HAP-1 (cell line): ENCODE measurements at places on chromosomes 5 and 9.

GRCh38 chr9:126248680-126249079, 77.9 kb upstream of the MVB12B start:
- no peak for DNase-seq

- DNase-seq, result no peak
Measured at GRCh38 chr9:105168870-105169319, 75.6 kb upstream of the SLC44A1 start.

DNA sequence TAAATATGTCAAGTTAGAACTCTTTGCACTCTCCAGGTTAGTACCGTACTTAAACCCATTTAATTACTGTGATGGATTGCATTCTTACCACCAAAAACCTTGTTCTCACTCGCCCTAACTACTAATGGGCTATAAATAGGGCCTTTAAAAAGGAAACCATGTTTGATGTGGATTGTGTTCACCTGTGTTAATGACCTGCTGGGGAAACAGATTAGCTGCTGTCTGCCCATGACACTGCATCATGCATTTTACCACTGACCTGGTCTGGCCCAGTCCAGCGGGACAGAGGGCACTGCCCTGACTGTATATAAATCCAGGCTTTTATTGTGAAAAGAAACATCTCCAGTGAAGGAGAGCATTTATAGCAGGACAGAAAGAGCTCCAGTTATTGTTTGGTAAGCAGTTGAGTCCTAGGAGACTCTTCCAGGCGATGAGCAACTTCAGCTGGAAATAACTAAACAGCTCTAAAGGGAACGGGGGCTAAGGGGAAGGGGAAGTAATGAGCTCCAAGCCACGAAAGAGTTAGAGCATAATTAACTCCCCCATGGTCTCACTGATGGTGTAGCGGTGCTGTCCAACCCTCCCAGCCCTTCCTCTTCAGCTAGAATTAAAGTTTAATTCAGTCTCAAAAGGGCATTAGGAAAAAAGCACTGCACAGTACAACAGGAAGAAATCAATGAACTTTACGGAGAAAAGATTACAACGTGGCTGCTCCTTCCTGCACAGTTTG, 303.1 kb downstream of the ENC1 start:
- DNase-seq, result no peak

- no peak for DNase-seq
Measured at GRCh38 chr5:32508806-32509805, 64.6 kb upstream of the ZFR start.

- no peak for DNase-seq
Measured at GRCh38 chr5:39755986-39756385, 331.2 kb upstream of the DAB2 start.

DNA sequence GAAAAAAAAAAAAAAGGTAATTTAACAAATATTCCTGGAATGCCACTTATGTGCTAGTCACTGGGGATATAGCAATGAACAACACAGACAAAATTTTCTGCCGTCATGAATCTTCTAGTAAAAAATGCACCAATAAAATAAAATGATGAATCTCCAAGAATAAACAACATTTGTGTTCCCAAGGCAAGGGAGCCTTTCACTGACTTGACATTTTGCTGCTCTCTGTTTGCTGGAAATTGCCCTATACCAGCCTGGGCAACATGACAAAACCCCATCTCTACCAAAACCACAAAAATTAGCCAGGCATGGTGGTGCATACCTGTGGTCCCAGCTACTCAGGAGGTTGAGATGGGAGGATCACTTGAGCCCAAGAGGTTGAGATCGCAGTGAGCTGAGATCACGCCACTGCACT, 64.5 kb upstream of the ERBIN start:
- DNase-seq, result no peak

DNA sequence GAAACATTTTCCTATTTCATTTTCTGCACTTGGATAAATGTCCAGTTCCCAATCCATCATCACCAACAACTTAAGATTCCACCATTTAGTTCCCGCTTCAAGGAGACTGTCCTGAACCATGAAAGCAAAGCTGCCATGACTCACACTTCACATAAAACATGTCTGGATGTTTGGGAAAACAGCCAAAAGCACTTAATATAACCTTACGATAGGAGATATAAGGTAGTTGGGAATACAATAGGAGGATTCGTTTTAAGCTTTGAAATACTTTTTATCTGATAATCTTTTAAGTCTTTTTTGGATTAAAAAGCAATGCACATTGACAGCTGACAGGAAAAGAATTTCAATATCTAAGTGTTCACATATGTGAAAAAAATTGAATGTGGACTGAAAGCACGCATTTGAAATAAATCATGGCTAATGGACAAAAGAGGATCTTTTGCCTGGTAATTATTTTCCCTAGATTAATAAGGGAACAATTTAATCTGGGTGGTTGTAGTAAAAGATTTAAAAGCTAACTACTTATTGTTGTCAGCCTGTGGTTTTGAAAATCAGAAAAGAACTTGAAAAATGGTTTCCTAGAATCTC, 17.3 kb upstream of the TGFBI start:
- DNase-seq, result no peak

- no peak for DNase-seq
Measured at GRCh38 chr9:91231619-91232018, 130.1 kb downstream of the AUH start.

DNA sequence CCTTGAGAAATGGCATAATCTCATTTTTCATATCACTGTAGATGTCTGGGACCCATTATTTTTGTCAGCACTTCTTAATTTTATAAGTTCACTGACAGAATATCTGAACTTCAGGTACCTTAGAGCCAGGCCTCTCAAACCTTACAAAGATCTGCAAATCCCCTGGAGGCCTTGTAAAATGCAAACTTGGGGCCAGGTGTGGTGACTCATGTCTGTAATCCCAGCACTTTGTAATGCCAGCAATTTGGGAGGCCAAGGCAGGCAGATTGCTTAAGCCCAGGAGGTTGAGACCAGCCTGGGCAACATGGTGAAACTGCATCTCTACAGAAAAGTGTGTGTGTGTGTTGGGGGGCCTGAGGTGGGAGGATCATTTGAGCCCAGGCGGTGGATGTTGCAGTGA, 30.8 kb downstream of the RASGRF2 start:
- DNase-seq, result no peak

DNA sequence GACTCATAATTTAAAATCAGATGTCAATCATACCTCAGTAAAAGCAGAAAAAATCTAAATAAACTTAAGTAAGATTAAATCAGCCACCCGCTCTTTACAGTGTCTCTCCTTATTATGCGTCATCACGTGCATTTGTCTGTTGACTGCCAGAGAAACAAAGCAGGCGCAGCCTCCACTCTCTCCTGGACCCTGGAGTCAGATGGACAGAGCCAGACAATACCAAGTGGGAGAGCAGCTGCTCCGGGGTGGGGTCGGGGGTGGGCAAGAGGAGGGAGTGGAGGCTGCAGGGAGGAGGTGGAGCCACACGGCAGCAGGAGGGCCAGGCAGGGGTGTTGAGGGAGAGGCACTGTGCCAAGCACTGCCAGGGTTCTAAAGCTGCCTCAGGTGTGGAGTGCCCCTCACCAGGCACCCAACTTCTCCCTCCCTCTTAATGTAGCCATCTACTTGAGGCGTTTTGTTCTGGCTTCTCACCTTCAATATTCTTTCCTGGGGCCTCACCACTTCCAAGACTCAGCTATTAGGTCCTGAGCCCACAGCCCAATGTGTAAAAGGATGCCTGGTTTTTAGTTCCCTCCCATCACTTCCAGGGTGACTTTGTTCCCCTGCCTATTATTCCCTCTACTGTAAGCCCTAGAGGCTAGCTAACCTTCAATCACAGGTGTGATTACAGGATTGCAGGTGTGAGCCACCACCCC, 96.3 kb downstream of the GLDC start:
- DNase-seq, result peak; percentile 64

DNA sequence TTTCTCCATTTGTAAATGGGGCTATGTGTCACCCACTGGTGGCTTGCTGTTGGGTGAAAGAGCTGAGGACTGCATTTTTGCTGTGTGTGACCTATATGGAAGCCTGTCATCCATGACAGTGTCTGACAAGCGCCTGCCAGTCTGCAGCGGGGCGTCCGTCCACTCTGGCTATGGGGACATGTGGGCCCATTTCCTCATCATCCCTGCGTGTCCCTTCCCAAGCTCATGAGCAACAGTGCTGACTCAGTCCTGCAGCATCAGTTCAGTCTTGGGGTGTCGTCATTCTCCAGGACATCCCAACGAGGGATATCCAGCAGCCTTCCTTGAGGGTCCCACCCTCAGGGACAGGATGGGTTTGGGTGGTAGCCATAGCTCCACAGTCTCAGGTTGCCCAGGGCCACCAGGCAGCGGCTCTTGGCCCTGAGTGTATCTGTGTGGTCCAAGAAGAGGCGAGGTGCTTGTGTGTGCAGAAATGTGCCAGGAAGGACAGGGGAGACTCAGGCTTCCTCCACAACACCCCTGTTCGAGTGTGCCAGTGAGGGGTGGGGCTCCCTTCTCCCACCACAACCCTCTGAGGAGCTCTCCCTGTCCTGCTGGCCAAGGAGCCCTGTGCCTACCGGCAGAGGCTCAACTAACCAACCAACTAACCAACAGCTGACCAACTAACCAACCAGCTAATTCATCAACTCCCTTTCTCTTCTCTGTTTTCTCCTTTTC, 2.1 kb downstream of the FGD3 start:
- DNase-seq, result no peak

DNA sequence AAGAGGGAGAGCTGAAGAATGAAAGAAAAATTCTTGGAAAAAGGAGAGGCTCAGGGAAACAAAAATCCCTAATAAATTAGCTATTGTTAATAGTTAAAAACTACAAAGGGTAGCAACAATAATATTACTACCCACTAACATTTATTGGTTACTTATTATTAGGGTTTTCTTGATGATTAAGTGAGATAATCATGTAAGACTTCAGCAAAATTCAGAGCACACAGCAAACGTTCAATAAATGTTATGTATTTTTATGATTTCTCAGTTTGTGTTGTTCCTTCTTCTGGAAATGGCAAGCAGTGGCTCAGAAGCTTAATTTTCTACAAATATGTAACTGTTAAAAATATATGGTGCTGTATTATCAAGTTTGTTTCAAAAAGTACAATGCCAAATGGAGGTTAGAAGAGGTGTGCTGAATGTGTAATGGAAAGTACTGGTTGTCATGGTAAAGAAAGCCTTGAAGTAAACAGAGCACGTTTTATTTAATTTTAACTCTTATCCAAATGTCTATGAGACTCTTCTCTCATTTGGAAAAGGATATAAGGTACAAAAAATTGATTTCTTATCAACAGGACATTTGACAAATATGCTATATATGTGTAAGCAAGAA, 226.0 kb upstream of the ATP10B start:
- DNase-seq, result no peak

DNA sequence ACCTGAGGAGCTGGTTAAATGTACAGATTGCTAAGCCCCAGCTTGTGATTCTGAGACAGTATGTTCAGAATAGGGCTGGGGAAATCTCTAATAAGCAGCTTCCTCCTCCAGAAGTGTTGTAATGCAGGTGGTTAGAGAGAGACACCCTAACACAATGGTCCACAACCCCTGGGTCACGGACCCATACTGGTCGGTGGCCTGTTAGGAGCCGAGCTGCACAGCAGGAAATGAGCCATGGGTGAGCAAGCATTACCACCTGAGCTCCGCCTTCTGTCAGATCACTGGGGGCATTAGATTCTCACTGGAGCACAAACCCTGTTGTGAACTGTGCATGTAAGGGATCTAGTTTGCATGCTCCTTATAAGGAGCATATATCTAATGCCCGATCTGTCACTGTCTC, 61.8 kb downstream of the SLC36A1 start:
- DNase-seq, result no peak

- no peak for DNase-seq
Measured at GRCh38 chr5:141785711-141786110, 92.5 kb downstream of the PCDH1 start.

DNA sequence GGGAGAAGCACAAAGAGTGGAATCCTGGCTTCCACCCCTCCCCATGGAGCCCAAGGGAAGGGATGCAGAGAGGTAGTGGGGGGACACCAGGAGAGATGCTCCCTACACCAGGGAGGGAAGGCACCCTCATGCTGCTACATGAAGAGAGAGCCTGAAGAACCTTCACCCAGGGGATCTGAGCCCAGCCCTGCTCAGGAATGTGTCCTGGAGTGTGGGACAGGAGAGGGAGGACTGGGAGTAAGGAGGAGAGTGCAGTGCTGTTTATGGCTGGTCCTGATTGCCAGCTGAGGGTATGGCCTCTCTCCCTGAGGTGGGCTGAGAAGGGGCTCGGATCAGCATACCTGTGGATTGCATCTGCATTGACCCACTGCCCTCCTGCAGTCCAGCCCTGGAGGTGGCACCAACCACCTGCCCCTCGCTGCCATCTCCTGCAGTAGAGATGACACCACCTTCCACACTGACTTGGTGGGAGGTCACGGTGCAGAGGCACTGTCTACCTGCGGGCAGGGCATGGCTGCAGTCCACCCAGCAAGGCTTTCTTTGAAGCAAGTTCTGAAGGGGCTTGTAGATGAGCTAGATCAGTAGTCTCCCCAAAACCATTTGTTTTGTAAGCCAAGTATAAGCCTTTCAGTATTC, 114.9 kb upstream of the SLC25A48 start:
- DNase-seq, result no peak

DNA sequence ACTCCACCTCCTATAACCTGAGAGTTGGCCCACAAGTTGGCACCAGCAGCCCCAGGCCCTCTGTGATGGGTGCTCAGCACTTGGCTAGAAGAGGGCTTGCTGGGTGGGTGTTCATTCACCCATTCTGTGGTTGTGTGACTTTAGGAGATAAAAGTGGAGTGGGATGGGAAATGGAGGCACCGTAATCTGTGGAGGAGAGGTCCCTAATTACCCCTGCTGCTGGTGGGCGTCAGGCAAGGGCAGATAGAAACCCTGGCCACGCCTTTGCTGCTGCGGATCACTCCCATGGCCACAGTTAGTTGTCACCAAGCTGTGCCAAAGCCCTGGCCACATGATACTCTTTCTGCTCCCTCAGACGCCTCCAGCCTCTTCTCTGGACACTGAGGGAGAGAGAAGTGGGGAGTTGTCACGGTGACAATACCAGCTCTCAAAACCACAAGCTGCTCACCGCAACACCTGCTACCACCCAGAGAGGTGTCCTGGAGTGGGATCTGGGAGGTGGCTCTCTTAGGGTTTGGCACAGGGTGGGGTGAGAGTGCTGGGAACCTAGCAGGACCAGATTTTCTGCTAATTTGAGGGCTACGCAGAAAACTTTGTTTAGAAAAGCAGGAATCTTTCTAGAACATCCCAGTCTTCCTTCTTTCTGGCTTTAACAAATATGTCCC, 12.0 kb upstream of the NEUROG1 start:
- DNase-seq, result no peak

DNA sequence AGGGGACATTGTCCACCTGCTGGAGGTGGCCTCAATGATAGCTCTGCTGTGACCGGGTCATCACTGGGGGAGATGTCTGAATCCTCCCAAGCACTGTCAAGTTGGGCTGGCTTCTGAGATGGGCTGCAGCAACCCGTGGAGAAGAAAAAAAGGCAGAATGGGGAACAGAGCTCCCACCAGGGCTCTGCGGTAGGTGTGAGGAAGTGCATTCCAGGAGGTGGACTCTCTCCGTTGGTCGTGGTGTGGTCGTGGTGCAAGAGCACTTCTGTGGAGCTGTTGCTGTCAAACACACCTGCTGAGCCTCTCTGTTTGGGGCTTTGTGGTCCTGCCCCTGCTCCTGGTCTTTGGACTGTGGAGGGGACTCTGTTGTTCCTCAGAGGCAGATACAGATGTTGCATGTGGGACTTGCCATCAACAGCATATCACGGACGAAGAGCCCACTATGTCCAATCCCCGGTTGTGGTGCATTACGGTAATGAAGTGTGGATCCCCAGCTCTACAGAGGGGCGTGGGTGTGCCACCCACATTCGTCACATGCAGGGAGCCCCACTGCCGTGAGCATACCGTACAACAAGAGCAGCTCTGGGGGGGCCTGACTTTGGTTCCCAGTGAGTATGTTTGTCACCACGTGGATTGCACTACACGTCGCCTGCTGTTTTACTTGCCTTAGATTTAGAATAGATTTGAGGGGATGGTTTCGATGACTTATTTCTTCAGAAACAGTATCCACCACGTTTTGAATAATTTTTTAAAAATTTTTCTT, 36.0 kb upstream of the PITX1 start:
- DNase-seq, result no peak
